ENCODE measurements at places on chromosomes 1 and 21. TPM values are rescaled to one million over a fixed set of nuclear protein-coding genes. Genes with fewer than 3 reads are reported as not detected.

IL20 gene
- polyA plus RNA-seq: not detected

OPRD1 gene
- 0.30 TPM for polyA plus RNA-seq

GJA9 gene
- polyA plus RNA-seq: 0.46 TPM

KCNT2 gene
- polyA plus RNA-seq: 5.6 TPM

OPN3 gene
- polyA plus RNA-seq: 16.2 TPM

ETV3L gene
- not detected for polyA plus RNA-seq

DNA sequence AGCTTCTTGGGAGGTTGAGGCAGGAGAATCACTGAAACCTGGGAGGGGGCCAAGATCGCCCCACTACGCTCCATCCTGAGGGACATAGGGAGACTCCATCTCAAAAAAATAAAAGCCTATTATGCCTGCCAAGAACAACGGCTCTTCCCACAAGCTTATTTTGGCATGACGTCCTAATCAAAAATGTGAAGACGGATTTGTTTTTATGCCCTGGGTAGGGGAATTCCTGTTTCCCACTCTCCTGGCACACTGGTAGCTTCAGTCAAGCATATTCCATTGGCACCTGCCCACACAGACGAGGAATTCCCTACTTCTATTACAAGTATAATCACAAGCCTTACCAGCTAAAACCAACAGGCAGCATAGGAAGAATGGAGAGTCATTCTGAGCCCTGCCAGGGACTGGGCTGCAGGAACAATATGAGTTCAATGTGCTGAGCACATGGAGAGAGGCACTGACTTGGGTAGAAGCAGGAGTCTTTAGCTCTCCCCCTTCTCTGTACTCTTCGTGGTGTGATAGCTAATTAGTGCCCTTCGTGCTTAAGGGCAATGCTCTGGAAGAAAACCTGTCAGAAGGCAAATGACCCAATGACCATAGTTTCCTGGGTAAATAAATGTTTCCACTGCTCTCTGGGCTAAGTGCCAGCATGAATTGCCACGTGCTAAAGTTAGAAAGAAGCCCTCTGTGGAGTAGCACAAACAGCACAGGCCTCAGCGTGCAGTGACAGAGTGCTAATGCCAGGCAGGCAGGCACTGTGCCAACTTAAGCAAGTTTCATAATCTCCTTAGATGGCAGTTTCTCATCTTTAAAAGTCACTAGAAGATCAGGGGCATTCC lies 16.8 kb downstream of the TNFSF4 start:
- peak; percentile 80 for DNase-seq

DNA sequence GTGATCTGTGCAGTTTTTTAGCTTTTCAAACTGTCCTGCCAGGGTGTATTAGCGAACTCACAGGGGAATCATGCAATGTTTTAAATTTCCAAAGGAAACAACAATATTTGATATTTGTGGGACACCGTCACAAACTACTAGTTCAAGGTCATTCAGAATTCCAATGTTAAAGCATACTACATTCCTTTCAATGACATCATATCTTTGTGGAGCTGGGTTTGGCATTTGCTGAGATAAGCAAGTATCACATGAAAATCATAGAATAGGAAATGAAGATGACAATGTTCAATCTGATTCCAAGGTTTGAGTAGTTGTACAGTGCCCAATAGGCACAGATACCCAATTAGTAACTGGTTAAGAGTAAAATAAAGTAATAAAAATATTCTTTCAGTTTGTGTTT lies 35.6 kb downstream of the NUF2 start:
- no peak for DNase-seq

DNA sequence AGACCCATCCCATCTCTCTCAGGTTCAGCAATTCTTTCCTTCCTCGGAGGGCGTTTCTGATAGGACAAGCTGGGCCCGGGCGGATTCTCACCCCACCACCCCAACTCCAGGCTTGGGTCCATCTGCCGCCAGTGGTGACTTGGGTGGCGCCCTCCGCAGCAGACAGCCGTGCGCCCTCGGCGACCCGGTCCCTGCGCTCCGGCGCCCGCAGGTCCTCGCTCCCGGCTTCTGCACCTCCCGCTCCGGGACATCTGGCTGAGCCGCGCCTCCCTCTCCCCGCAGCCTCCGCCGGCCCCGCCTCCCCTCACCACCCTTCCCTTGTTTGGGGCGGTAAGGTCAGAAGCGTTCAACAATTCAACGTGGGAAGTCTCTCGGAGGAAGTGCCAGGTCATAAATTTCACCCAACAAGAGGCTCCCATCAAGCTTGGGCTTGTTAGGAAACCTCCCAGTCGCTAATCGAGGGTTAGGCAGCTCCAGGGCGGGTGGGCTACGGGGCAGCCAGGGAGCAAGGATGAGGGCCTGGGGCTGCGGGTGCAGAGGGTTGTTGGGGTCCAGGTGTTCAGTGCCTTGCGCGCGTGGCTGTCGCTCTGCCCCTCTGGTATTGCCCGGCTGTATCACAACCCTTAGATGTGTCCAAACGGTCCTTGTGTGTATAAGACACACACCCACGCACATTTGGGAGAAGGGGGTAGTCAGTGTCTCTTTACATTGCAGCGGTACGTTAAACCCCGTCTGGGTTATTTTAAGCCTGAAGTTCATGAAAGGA lies 39.8 kb downstream of the OLIG1 start:
- DNase-seq: no peak

GRCh38 chr1:95655321-95656020 lies 421.5 kb downstream of the RWDD3 start:
- peak; percentile 6 for DNase-seq

- no peak for DNase-seq
These were observed 3.6 kb downstream of the PRDM16 start for GRCh38 chr1:3072391-3073185.

GRCh38 chr1:216425577-216425976 lies 2.3 kb upstream of the USH2A start:
- no peak for DNase-seq

DNA sequence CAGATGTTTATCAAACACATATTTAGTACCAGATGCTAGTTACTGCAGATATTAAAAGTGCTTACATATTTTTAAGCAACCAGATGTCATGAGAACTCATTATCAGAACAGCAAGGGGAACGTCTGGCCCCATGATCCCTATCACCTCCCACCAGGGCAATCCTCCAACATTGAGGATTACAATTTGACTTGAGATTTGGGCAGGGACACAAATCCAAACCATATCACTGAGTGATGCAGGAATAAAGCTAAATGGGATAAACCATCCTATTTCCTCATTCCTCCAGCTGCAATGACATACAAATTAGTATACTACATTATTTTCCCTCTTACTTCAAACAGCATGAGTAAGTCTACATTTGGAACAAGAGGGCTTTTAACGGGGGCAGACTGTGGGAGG lies 3.1 kb upstream of the KCNK2 start:
- no peak for DNase-seq

DNA sequence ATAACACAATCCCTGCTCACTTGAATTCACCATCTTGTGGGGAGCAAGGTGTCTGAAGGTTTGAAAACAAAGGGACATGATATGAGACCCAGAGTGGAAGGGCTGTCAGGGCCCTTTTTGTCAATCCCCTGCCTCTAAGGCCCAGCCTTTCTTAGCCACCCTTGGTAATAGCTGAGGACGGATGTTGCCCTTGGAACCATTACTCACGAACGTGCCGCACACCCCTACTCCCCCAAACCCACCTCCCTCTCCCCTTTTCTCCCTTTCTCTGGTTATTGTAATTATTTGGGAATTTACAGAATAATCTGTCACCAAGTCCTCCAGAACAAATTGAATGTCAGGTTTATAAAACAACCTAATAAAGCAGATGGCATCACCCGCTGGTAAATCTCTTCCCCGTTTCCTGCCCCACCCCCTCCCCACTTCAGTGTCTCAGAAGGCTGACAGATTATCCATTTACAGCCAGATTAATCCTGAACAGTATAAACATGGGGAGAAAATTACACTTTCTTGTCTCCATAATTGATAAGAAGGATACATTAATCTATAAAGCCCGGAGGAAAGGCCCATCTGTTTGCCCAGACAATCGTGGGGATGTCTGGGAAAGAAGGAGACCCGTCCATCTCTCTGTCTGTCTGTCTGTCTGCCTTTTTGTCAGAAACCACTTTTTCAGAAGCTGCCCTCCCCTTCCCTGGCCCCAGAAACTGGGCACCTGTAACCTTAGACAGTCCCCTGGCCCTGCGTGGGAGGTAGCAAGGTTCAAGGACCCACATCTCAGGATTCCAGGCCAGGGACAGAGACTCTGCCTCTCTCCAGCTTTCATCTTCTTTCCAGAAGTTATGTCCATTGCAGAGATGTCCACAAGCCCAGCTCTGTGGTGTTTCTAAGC lies 60.6 kb upstream of the CD34 start:
- DNase-seq: no peak

GRCh38 chr1:195569934-195570333 lies 1038.3 kb downstream of the KCNT2 start:
- DNase-seq: no peak

- DNase-seq: no peak
These were observed 143.2 kb downstream of the PBX1 start for GRCh38 chr1:164702216-164702615.

DNA sequence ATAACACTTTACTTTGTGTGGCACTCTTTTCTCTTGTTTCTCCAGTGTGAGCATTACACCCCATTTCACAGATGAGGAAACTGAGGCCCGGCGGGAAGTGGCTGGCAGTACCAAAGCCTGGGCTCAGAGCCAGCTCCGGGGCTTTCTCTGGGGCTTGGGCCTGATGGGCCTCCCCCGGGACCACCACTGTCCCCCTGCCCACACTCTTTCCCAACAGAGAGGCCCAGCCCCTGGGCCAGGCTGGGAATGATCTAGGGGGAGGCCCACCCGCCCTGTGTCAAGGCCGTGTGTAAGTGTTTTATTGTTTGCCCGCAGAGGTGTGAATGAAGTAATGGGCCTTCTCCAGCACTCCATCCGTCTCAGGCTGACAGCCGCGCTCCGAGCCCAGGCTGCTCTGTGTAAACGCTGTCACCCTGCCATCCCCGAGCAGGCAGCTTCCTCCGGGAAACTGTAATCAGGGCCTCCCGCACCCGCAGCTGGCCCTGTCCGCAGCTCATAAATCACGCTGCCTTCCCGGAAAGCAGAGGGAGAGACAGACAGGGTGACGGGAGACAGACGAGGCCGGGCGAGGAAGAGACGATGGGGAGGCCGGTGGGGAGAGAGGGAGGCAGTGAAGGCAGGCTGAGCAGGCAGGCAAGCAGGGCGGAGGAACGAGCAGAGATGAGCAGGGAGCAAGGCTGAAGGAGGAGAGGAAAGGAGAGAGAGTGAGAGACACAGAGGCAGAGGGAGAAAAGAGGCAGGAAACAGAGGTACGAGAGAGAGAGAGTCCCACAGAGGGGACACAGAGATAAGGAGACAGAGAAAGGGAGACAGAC lies 109.7 kb upstream of the ZBTB40 start:
- DNase-seq: peak; percentile 49

GRCh38 chr1:4362314-4363044 lies 291.9 kb upstream of the AJAP1 start:
- no peak for DNase-seq

GRCh38 chr21:35370071-35370470 lies 321.0 kb upstream of the RUNX1 start:
- no peak for DNase-seq

GRCh38 chr1:207752456-207752998 lies 673 bp downstream of the CD46 start:
- peak; percentile 10 for DNase-seq

DNA sequence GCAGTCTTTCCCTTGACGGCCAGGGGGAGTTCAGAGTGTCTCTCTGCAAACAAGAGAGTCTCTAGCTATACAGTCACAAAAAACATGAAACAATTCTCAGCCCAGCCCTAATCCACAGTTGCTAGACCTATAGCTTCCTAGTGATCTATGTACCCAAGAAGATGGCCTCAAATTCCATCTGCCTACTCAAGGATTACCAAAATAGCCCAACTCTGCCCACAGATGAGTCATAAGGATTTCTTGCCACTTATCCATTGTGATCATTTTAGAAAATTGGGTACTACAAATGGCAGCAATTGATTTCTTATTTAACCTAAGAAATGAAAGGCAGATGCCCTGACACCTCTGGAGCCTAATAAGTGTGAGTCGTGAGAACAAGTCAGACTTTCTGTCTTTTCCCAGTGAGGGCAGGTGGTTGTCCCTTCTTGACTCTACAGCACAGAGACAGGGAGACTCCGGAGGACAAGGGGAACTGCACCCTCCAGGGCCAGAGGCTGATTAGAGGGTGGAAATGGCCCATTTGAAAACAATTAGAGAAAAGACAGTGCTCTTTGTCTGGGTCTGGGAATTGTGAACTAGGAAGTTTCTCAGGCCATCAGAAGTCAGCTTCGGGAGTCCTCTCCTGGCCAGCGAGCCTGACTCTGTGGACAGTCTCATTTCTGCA lies 65.4 kb downstream of the ABCA4 start:
- no peak for DNase-seq

- no peak for DNase-seq
These were observed 18.1 kb downstream of the B3GALT5 start for GRCh38 chr21:39630827-39631226.

DNA sequence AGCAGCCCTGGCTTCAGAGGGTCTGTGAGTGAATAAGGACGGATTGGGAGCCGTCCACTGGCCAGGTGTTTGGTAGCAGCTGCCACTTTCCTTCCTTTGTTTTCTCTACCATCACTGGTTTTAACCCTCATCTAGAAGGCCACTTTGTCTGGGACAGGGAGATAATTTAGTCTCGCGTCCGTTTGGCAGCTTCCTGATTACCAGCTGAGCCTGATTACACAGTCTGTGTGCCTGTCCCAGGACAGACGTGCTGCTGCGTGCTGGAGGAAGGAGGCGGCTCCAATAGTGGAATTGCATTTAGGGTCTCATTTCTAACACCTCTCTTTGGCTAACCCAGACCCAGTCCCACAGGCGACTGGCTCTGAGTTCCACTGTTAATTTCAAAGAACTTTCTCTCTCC lies 24.6 kb upstream of the CASQ2 start:
- no peak for DNase-seq

DNA sequence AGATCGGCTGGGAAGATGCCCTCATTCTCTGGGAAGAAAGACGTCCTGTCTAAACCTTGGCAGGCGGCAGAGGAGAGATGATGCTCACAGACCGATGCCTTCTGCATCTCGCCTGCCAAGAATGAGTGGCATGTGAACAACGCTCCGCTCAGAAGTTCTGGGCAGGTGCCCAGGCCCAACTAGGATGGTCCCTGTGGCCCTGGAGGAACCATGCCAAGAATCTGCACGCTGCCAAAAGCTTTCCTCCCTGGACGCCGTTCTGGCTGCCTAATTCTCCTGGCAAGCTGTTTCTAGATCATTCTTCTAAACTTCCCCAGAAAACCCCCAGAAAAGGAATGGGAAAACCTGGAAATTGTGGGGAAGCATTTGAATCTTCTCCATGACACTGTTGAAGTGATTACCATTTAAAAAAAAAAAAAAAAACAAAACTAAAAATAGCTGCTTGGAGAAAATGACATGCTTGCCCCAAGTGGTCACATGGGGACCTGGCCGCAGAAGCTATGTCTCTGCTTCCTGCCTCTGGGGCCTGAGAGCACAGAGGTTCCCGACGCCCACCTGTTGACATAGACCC lies 440.9 kb downstream of the PRDM2 start:
- peak; percentile 81 for DNase-seq

GRCh38 chr21:15809065-15809464 lies 79.3 kb downstream of the USP25 start:
- DNase-seq: no peak

GRCh38 chr1:2270260-2271100 lies 42.4 kb downstream of the SKI start:
- DNase-seq: no peak
